ENCODE measurements at places on chromosomes 7 and 10.

DNA sequence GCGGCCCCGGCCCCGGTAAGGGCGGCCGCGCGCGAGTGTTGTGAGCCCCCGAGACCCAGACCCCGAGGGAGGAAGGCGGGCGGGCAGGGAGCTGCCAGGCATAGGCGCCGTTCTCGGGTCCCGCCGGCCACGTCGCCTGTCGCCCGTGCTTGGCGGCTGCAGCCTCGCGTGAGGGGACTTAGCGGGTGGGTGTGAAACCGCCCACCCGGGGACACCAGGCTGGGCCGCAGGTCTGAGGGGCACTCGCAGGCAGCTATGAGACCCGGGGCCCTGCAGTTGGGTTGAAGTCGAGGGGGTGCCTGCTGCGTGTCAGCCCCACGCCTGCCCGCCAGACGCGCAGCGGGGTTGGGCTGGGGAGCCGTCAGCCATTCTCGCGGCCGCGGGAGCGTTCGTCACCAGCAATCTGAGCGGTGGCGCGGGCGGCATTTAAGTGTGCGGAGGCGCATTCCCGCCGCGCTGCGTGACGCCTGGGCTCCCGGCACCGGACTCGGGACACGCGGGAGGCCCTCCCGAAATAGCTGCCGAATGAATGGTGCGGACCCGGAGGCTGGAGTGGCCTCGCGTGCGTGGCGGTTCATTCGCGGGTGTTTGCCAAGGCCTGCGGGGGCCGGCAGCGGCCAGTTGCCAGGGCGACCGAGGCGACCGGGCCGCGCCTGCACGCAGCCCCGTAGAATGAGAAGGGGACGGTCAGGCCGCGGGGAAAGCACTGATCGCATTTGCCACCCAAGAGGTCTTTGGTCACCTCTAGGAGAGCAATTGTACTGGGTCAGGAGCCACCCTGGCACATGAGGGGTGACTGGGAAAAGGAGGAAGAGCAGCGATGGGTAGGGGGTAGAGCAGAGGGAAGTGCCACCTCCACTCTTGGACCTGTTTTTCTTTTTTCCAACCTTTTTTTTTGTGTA is 750 bp downstream of the ZNF398 start:
- DNase-seq = peak; percentile 73

DNA sequence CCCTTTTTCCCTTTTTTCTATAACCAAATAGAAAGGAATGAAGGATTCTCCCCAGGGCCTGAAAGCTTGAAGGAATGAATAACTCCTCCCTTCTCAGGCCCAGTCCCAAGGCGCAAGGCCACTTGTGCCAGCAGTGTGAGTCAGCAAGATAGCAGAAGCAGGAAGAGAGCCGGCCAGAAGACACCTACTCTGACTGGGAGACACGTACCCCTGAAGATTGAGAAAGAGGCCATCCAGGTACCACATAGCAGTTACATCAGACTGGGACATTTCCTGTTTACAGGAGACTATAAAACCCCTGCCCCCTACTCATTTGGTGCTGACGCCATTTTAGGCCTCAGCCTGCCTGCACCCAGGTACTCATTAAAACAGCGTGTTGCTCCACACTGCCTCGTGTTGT is 65.5 kb downstream of the LRRC17 start:
- DNase-seq = peak; percentile 28

GRCh38 chr7:15989194-15989593 is 302.7 kb upstream of the MEOX2 start:
- DNase-seq = no peak

DNA sequence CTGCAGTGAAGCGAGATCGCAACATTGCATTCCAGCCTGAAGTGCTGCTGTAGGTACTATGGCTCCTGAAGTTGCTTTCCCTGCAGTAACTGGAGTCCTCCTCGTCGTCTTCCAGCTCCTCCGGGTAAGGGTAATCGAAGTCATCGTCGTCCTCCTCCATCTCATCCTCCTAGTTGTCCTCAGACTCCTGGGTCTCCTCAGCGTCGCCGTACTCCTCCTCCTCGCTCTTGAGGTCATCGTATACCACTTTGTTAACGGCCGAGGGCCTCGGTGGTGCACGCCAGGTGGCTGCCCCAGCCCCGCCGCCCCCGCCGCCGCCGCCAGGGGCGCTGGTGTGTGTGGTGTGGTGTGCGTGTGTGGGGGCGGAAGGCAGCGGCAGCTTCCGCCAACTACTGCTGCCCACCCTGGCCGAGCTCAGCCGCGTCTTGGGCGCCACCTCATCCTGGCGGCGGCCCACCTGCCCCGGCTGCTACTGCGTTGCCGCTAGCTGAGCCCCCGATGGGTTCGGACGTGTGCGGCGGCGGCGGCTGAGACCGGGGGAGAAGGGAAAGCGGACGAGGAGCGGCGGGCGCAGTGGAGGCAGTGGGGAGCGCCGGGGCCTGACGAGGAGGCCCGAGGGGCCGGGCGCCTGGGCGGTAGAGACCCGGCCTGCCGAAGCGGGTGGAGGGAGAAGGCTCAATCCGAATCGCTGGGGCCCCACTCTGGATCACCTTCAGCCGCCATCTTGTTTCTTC is 11.8 kb upstream of the ACBD5 start:
- DNase-seq = peak; percentile 78

DNA sequence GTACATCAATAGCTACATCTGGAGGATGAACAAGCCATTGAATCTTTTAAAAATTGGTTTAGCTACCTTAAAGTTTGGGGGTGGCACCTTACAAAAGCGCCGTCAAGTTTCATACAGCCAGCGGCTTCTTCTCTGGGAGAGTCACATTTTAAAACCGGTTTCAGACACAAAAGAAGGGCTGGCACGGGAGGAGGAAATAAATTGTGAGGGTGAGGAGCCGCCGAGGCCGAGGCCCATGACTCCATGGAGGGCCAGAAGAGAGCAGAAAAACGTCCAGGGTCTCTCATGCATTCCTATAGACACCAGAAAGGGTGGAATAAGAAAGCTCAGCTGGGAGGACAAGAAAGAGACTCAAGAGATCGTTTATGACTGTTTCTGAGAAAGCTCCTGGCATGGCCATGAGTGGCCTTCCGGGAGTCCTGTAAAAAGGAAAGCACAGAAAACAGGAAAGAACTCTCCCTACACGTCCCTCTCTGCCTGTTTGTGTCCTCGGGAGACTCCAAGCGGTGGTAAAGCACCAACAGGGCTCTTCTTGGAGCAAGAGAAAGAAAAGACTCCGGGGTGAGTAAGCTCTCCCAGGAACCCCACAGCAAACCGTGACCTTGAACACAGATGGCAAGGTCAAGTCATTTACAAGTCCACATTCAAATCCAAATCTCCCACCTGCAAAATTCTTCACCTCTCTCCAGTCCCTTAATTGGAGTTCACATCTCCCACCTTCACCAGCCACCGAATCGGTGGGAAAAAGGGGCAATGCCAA is 1.8 kb downstream of the FRAT2 start:
- DNase-seq = peak; percentile 82

Data from hepatocyte (in vitro differentiated cells).